Glutamatergic neuron (in vitro differentiated cells): ENCODE measurements at places on chromosomes 4 and X. TPM values are rescaled to one million over a fixed set of nuclear protein-coding genes. Genes with fewer than 3 reads are reported as not detected.

DNA sequence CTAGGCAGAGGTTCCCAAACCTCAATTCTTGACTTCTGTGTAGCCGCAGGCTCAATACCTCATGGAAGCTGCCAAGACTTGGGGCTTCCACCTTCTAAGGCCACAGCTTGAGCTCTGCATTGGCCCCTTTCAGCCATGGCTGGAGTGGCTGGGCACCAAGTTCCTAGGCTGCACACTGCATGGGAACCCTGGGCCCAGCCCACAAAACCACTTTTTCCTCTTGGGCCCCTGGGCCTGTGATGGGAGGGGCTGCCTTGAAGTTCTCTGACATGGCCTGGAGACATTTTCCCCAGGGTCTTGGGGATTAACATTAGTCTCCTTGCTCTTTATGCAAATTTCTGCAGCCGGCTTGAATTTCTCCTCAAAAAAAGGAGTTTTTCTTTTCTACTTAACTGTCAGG is 14.0 kb upstream of the LOC101059915 start:
- DNase-seq: no peak

DNA sequence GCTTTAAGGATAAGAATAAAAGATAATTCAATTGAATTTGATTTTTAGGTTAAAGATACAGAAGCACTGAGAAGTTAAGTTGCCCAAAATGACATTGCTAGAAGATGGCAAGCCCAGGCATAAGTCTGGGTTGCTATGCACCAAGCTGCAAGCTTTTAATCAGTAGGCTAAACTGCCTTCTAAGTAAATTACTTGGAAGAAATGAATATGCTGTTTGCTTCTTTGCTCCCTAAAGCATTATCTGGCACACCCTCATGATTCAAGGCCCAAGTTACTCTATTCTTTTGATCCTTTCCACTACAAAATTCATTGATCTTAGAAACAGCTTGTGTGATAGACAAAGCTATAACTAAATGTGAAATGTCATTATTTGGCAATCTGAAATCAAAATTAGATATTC is 1991.1 kb downstream of the ARAP2 start:
- no peak for DNase-seq

DNA sequence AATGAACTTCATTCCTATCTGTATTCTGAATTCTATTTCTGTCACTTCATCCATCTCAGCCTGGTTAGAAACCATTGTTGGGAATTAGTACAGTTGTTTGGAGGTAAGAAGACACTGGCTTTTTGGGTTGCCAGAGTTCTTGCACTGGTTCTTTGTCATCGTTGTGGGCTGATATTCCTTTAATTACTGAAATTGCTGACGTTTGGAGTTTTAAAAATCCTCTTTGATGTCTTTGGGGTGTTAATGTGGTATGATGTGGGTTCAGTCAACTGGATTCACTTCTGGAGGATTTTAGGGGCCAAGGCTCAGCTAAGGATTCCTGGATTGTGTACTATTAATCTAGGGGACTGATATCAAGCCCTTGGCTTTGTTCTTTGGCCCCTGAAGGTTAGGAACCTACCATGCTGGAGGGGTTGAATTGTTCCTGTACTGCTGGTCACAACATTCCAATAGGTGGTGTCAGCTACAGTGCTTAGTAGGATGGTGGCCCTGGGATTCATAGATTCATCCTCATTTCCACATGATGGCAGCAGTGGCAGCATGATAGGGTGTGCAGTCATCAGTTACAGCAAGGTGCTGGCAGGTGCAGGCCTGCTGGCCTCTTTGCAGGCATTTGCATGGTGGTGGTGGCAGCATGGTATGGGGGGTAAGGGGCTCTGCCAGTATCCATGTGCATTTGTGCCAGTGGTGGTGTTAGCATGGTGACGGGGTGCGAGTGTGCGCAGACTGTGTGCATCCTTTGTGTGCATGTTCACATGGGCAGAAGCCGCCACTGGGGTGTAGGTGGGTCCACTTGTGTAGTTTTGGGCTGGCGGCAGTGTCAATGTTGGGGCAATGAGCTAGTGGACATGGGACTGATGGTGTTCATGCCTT is 301.3 kb downstream of the TEX13C start:
- DNase-seq: no peak

DNA sequence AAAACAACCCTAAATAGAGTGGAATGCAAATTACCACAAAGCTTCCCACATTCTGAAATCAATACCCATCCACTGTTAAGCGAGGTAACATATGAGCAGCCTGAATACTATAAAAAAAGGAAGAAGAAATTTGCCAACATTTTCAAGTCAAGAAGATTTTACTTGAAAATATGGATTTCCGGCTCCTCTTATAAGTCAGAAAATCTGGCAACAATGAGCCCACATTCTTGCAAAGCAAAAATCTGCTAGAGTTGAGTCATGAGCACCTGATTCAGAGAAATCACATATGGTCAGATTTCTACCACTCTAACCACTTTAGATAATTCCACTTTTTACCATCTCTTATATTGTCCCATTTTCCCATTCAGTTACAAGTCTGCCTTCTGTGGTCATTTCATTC is 395.7 kb downstream of the DTHD1 start:
- no peak for DNase-seq

DNA sequence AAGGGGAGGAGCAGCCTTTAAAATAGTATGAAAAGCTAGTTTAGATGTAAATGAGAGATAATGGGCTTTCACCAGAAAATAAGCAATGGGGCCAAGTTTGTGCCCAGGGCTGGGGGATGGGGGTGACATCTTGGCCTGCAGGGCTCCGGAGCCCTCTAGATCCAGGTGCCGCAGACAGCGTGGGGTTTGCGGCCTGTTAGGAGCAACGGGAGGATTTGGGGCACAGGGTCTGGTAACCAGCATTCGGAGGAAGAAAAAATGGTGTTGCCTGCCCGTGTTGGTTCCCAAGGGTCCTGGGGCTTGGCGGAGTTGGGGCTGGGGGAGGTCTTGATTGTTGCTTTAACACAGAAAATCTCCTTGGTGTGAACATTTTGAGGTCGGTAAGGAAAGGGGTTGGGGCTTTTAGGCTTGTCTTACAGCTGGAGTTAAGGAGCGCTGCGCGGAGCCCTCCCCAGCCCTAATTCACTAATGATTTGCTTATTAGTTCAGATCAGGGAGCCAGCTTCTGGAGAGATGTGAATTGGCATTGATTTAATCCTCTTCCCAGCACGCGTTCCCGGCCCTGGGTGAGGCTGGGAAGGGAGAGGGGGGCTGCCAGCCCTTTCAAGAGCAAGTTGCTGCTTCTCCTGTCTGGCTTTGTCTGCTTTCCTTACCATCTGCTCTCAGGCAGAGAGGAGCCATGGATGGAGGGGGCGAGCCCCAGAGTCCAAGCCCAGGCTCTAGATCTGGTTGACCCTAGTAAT is 443.4 kb downstream of the BCOR start:
- no peak for DNase-seq

- DNase-seq: no peak
These were observed 40.3 kb upstream of the ACSL4 start for GRCh38 chrX:109773374-109773773.

DNA sequence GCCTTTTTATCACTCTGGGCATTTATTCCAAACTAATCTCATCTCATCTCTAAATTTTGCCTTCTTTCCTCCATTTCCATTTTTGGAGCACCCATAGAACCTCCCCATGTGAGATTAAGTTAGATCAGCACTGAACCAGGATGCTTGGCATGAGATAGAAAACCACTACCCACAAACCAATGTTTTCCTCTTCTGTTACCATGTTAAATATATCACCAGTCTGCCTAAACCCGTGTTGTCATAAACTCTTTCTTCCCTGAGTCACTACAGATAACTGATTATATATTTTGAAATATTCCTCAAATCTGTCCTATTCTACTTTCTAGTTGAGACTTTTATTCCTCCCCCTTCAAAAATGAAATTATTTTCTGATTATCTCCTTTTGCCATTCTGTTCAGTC is 37.6 kb downstream of the GABRB1 start:
- no peak for DNase-seq

DNA sequence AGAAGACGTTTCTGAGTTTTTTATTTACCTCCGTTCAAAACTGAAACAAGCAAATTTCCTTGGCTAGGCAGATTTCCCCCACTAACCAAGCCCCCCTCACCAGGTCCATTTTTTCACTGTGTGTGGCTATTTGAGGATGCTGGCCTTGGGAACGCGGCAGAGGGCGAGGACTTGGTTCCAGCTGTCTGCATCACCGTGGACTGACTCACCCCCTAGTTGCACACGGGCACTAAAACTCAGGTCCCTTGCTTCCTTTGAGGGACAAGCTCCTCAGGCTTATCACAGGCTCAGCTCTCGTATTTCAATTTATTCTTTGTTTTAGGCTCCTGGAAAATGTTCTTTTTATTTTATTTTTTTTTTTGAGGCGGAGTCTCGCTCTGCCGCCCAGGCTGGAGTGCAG is 8.4 kb upstream of the MTNR1A start:
- no peak for DNase-seq

- DNase-seq: no peak
These were observed 25.6 kb upstream of the TEX13C start for GRCh38 chrX:125293850-125294780.

- DNase-seq: no peak
These were observed 22.2 kb downstream of the RBPJ start for GRCh38 chr4:26343038-26343398.

DNA sequence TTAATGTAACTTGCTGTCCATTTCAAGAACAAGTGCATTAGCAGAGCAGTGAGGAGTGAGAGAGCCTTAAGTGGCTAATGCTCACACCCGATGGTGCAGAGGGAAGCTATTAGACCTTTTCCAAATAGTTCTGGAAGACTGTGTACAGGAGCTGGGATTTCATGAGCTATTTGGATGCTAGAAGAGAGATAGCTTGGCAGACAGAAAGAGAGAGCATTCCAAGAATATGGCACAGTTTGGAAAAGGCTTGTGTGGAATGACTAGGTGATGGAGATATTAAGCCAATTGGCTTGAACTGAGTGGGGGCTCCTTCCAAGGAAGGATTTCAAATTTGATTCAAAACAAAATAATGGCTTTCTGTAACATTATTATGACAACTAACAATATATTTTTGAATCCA is 1097.2 kb upstream of the TENM3 start:
- no peak for DNase-seq

DNA sequence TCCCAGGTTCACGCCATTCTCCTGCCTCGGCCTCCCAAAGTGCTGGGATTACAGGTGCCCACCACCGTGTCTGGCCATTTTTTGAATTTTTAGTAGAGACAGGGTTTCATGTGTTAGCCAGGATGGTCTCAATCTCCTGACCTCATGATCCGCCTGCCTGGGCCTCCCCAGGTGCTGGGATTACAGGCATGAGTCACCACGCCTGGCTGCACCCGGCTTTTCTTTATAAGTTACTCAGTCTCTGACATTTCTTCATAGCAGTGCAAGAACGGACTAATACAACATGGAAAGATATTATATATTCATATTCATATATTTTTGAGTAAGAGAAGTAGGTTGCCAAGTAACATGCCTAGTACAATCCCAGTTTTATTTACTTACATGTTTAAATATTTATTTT is 22.9 kb downstream of the SHROOM3 start:
- no peak for DNase-seq

DNA sequence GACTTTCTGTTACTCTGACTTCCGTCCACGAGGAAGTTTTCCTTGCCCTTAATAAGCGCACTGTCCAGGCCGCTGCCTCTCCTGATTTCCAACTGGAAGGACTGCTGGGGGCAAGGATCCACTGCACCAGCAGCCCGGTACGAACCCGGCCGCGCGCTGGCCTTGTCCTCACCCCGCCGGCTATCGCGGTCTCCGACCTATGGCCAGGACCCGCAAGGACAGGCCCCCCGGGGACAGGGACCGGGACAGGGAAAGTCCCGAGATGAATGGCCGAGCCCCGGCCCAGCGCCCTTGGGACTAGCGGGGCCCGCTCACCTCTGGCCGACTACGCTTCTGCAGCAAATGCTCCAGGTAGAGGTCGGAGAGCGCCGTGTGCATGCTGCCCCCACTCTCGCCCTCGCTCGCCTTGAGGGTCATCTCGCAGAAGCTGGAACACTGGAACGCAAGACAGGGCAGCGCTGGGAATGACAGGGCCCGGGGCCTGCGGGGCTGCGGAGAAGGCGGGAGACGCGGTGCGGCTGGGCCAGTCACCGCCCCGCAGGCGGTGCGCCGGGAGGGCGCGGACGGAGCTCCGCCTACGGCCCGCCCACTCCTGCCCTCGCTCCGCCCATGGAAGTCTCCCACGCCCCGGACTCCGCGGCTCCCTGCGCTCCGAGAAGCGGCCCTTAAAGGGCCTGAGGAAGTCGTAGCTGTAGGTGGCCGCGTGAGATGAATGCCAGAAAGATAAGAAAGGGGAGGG is at the start of gene MPP1:
Gene MPP1, minus strand, starts transcription at position 529 of the 739 bp plus-strand sequence. Its CDS starts 112 bp downstream, at position 417.
- peak; percentile 79 for DNase-seq

DNA sequence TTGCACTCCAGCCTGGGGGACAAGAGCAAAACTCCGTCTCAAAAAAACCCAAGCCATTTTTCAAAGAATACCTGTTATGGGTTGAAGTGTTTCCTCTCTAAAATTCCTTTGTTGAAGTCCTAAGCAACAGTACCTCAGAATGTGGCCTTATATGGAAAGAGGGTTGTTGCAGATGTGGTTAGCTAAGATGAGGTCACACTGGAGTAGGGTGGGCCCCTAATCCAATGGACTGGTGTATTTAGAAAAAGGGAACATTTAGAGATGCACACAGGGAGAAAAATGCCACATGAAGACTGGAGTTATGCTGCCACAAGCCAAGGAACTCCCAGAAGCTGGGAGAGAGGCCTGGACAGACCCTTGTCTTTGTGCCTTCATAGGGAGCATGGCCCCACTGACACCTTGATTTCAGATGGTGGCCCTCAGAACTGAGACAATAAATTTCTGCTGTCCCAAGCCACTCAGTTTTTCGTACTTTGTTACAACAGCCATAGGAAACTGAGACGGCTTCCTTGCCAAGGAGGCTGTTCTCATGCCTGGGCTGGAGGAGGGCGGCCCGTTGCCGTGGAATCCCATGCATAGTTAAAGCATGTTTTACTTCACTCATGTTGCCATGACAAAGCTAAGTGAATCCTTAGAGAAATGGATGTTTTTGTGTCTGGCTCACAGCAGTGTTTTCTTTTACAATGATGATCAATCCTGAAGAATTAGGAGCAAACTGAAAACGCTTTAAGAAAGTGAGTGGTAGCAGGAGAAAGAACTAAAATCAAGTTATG is 16.5 kb downstream of the TRAPPC2 start:
- no peak for DNase-seq

GRCh38 chr4:75714011-75714410 is 10.4 kb upstream of the USO1 start:
- no peak for DNase-seq

DNA sequence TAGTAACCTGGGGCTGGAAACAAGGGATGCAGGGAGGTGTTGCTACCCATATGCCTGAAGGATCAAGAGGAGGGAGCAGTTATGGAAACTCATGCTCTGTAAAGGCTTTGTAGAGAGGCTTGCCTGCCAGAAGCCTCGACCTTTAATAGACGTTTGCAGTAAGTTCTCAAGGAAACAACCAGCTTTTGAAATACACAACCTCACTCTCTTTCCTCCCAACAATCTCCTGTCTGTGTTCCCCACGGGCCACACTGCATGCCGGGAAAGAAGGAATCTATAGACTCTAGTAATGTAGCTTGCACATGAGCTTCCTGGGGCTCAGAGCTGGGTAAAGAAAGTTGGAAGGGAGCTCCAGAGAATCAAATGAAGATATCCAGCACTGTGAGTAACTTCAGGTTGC is 101.6 kb upstream of the PACRGL start:
- no peak for DNase-seq

The CDX4 gene
- not detected for total RNA-seq

The NKX3-2 gene
- 0.25 TPM for total RNA-seq

The SHOX gene
- total RNA-seq: 0.22 TPM
